NCI-H1105 (cell line): ENCODE measurements at places on chromosomes 7 and 10.

DNA sequence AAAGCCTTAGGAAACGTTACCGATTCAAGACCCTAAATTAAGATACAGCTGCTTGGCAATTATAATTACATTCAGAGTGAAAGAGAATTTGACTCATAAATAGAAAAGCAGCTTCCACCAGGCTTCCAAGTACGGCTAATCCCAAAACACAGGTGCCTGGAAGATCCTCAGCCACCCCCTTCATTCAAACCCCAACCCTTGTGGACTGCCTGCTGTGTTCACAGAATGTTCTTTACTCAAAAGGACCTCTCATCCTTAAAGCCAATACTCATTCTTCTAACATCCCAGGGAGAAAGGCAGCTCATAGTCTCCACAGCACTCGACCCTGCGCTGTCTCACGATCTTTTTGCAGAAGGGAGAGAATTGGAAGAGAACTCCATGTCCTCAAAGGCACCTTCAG, 32.9 kb downstream of the RNF32 start:
- no peak for DNase-seq

DNA sequence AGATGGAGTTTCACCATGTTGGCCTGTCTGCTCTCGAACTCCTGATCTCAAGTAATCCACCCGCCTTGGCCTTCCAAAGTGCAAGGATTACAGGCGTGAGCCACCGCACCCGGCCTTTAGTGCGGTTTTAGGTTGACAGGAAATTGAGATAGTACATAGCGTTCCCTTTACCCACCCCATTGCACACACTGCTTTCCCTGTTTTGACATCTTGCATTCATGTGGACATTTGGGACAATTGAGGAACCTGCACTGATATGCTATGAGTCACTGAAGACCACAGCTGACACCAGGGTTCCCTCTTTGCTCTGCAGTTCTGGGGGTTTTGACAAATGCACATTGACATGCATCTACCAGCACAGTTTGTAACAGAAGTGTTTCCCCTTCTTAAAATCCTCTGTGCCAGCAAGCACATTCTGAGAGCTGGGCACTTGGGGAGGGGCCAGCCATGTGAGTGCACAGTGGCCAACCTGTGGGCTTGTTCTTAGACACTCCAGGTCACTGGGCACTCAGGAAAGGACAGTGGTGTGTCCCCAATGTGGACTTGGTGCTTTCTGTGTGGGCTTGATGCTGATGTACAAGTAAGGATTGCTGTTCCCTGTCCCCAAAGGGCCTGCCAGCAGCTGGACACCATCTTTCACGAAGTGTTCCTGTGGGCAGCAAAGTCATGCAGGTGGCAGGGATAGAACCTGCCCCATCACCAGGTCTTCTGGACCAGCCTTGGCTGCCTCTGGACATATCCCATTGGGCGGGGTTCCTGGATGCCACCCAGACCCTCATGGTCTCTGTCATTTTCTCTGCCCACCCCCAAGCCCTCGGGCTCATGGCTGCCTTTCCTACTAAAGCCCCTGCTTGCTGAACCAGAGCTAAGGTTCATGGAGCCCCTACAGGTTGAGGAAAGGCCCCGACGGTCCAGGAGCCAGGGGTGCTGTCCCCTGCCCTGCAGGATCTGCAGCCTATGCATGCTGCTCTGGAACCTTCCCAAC, 579.8 kb downstream of the GLRX3 start:
- DNase-seq, result no peak

DNA sequence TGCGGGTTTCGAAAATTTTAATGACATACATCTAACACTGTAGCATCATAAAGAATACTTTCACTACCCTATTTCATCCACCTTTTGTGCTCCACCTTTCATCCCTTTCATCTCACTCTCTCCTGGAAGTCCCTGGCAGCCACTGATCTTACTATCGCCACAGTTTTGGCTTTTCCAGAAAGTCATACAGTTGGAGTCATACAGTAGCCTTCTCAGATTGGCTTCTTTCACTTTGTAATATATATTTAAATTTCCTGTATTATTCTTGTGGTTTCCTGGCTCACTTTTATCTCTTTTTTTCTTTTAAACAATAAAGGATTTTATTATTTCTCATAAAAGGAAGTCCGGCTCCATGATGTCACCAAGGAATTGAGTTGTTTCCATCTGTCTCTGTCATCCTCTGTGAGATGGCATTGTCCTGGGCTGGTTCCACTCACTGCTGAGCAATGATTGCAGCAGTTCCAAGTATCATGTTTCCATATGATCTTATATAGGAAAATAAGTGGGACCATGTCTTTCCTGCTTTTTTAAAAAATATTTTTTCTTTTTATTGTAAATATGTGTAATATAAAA, 626.3 kb downstream of the POM121L12 start:
- DNase-seq, result no peak

DNA sequence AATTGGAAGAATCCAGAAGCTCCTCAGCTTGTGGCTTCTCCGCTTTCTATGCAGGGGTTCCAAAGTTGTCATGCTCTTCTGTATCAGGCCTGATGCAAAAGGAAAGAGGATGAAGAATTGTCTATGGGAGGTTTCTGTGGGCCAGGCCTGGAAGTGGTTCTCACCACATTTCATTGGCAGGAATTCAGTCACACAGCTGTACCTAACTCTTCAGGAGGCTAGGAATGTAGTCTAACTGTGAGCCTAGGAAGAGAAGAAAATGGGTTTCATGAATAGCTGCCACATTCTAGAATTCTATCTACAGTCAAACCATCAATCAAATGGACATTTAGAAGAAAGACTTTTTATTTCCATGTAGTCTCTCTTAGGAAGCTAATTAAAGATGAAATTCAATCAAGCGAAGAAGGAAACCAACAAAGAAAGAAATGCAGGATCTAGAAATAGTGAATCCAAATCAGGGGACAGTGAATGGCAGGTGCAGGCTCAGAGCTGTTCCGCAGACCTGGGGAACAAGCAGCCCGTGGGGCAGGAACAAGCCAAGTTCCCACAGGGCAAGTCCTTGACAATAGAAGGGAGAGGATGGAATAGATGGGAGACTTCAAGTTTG, 25.4 kb upstream of the USP6NL start:
- no peak for DNase-seq

GRCh38 chr7:116461500-116461899, 38.0 kb upstream of the CAV2 start:
- DNase-seq, result no peak

DNA sequence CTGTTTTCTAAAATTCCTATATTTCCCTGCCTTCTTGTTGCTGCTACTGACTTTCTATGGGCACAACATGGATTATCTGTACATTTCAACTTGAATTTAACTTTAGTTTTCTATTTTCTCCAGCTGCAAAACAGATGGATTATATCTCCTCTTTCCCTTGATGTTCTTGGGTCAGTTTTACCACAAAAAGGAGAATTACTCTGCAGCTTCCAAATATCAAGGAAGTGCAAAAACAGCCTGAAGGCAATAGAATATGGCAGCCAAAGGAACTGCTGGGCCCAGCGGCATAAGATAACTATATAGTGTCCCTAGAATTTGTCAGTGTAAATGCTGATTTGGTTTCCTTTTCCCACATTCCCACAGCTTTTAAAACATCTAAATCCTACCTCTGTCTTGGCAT, 29.1 kb downstream of the CPED1 start:
- no peak for DNase-seq

- DNase-seq, result no peak
These were observed 34.0 kb downstream of the PRSS2 start for GRCh38 chr7:142804728-142805207.

GRCh38 chr7:42055171-42055570, 181.8 kb downstream of the GLI3 start:
- no peak for DNase-seq

DNA sequence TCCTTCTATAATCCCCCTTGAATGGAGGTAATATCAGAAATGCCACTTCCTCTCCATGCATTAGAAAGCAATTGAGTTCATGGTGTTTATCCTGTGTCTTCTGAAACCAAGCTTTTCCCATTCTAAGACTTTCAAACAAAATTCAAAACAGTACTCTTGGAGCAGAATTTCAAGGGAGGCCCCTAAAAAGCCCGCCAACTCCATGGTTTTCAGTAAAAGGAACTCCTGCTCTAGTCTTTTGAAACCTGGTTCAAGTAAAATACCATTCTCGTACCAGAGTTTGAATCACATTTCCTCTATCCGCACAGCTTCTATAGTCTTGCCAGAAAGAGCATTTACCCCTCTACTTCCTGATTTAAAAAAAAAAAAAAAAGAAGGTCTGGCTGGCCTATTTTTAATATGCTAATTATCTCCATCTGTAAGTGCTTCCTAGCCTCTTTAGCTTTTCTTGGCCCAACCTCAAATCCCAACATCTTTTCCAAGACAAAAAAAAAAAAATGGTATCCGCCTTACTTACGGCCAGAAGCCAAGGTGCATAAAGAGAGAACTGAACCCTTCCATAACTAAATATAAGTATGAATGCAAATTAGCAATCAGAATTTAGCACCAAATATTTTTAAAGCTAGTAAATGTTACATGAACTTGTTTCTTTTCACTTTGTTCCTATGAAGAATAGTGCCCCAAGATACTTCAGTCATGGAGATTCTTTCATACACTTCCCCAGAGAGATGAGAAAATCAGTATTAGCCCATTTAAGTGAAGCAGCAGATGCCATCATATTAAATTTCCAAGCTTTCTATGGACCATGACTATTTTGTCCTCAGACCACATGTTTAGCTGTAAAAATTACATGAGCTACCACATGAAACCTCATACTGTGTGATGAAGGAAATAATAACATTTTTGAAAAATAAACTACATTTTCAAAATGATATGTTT, 199.9 kb upstream of the FAM3C start:
- no peak for DNase-seq

DNA sequence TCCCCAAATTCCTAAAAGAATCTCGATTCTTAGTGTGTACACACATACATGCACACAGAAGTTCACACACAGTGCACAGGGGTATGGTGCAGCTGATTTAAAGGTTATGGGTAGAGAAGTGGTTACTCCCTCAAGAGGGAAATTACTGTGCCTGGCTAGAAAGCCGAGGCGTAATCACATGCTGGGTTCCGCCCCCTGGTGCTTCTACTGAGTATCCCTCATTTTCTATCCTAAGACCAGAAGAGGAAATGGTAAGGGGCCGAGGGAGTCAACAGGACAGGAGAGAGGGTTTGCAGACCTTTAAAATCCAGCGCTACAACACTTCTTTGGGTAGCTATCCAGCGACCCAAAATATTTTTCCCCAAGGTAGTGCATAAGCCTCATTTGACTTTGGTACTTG, 147.3 kb upstream of the TMEM196 start:
- DNase-seq, result no peak

DNA sequence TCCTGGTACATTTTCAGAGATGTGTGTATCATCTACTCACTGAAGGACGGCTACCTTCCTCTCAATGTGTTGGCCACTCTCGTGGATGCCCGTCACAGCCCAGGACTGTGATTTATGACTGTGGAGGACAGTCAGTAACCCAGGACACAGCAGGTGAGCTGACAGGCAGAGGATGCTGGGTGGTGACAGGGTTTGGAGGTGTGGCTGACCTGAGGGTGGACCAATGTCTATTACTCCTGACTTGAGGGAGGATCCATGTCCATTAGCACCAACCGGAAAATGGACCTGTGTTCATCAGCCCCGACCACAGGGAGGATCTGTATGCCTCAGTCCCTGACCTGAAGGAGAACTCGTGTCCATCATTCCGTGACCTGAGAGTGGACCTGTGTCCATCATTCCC, 96.1 kb downstream of the ADCY1 start:
- DNase-seq, result no peak

DNA sequence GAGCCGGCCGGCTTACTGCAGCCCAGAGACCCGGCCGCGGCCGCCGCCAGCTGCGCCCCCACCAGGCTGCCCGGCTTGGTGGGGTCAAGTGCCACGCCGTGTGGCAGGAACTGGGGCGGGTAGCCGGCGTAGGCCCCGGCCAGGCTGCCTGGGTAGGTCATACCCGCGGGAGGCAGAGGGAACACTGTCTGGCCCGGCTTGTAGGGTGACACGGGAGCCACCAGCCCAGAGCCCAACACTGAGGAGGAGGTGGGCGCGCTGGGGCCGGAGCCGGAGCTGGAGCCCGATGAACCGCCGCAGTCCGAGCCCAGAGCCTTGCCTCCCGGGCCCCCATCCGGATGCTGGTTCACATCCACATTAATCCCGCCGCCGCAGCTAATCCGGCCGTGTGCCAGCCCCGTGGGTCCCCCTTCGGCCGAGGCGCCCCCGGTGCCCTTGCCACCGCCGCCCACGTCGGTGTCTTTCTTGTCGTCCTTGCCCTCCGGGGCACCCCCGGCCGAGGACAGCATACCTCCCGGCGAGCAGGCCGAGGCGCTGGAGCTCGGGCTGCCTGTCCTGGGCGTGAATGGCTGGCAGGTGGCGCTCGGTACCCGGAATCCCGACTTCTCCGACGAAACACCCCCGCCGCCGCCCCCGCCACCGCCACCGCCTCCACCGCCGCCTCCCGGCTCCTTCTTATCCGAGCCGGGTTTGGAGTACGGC, 2.0 kb downstream of the ZNF503 start:
- no peak for DNase-seq

GRCh38 chr10:78524941-78525340, 491.3 kb downstream of the RPS24 start:
- peak; percentile 69 for DNase-seq

DNA sequence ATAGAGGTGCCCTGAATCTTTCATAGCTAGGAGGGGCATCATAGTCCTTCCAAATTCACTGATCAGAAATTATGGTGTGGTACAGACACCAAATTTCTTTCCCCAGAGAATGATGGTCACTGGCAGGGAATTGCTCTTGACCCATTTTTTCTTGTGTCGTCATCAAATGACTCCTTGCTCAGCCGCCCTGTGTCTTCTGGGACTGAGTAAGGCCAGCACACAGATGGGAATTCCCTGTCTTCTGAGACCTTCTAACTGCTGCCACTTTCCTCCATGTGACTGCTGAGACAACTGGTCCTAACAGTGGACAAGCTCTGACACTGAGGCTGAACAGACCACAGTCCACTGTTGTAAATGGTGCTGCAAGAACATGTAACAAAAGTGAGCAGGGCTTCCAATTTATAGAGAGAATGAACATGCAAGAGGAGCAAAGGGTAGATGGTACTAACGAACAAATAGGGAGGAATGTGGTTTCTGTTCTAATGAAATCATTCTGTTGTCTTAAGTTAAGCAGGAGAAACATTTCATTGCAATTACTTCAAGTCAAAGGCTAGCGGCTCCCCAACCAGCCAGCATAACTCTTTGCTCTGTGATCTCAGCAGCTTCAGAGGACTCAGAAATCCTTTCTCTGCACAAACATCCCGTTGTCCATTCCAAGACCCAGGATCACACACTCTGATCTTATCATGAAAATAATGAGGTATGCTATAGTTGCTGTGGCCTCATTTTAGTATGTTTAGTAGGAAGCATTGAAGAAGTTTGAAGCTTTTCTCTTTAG, 235.9 kb upstream of the PRSS1 start:
- no peak for DNase-seq

DNA sequence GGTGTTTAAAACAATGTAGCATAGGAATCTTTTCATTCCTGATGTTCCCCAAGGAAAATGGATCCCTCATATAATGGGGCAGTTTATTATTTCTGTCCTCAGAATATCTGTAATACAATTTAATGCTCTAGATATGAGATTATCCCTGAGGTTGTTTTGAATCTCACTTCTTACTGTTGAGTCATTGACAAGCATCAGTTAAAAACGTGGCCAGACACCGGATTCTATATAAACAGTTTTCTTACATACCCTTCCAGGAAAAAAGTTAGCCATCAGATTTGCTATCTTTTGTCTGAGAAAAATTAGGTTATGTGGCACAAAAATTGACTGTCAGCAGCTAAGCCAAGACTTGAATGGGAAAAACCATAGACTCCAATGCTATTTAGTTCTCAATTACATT, 539.8 kb upstream of the CELF2 start:
- no peak for DNase-seq

GRCh38 chr7:116210345-116211005, at the start of gene TES:
TSS of gene TES (plus strand) at chr7:116210539. CDS start at chr7:116210708, 169 bp downstream.
- peak; percentile 55 for DNase-seq
